Activated T-helper 17 cell treated with anti-CD3 and anti-CD28 coated beads, Interleukin-2, amount 50 U/mL, for 72 hours (primary cell): ENCODE measurements at places on chromosomes 5 and 9. TPM values are rescaled to one million over a fixed set of nuclear protein-coding genes. Genes with fewer than 3 reads are reported as not detected.
A peak's percentile ranks its signal among the peaks of the same experiment; 100 is the strongest.

GRCh38 chr5:104186100-104186499 lies 623.5 kb upstream of the NUDT12 start:
- no peak for ATAC-seq

DNA sequence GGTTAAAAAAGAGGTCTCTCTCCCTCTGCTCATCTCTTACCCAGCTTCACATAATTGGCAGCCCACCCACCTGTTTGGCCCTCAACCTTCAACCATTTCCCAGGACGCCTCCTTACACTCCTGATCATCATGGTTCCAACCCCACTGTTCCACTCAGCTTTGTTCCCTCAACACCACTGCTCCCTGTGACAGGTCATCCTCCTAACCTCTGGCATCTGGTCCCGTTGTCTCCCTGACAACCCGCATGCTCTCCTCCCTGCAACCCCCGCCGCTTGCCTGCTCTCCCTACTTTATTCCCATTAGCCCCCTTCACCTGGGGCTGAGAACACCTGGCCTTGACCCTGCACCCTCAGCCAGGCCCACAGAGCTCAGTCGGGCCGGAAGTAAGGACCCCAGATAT lies 12.9 kb downstream of the PCDHGC5 start:
- no peak for ATAC-seq

DNA sequence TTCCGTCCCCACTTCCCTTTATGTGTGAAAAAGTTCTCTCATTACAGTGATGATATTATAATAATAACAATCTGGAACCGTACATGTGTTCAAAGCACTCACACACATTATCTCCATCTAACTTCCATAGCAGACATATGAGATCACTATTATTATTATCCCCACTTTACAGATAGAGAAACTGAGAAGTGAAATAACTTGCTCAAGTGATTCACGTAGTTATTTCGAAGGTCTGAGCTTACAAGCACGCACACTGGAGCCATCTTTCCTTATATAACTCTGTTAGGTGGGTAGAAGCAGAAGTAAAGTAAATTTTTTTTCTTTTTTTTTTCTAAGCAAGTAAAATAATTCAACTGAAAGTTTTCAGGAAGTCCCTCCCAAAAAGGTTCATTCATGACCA lies 62.9 kb upstream of the PTGER4 start:
- no peak for ATAC-seq

GRCh38 chr9:108486831-108487230 lies 369.0 kb downstream of the ACTL7B start:
- no peak for ATAC-seq

DNA sequence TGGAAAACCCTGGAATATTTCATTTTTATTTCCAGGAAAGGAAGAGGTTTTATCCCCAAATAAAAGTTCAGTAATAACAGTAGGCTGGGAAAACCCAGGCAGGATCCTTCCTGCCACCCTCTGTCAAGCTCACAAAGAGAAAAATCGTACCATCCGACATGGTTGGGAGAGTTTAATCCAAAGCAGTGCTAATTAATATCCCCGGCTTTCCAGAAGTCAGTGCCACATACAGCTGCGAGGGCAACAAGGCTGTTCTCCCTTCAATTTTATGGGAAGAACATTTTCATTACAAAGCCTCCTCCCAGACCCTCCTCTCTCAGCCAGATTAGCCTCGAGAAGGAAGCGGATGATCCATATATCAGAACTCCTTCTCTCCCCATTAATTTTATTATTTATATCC lies 95.5 kb downstream of the PAX5 start:
- no peak for ATAC-seq

DNA sequence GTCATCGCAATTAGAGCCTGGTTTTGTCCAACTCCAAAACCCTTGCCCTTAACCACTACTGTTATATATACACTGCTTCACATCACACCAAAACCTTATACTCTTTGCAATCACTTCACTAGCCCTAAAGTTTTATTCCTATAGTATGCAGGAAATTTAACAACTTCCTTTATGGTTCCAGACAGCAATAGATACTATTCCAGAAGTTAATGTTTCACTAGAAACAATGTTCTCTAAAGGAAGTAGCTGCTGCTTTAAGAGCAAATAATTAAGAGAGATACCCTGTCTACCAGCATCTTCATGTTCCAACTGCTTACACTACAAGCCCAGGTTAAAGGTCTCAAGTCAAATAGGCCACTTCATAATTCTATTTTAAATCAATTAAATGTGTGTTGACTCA lies 22.0 kb downstream of the FREM1 start:
- ATAC-seq = no peak

DNA sequence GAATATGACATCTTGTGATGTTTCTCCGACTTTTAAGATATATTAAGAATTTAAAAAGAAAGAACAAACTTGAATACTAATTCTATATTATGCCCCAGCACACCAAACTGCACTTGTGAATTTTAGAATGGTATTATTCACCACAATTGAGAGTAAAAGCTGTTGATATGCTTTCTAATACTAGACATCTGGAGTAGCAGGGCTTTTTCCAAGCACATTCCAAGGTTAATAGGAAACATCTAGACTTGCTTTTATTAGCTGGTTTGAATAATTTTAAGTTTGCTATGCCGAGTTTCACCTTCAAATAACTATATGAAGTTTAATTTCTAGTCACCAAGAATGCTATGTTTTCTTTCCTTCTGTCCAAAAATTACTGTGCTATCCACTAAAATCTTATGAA lies 13.5 kb downstream of the NREP start:
- ATAC-seq = no peak

DNA sequence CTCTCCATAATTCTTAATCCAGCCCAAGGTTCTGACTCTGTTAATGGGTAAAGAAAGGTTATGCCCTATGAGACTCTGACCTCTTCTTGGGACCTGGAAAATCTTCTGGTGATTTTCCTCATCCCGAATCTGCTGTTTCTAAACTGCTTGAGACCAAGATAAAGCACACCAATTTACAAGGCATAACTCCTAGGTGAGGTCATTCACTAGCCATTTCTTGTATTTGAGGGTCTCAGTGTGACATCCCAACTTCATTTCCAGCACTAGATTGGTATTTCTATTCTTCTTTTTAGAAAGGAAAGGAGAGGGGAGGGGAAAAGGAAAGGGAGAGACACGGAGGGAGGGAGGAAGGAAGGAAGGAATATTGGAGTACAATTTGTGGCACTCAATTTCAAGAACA lies 51.6 kb downstream of the SLC1A1 start:
- no peak for ATAC-seq

DNA sequence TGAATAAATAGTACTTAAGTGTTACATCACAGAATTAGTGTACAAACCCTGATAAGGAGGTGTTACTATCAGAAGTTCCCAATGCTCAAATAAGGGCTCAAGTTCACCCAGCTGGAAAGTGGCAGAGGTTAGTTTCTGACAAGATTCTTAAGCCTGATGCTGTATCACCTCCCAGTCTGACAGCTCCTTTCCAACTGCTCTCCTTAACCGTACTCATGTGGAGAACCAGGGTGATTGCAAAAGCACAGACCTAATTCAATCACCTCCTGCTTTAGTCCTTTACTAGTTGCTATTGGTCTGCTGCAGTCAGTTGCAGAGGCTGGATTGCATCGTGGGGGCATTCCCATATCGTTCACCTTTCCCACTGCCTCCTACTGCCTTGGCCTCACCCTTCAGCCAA lies 100.4 kb upstream of the ZNF618 start:
- no peak for ATAC-seq

Gene PCDHGA12
- total RNA-seq = not detected

Gene FBP2
- total RNA-seq = not detected

Gene PLCXD3
- total RNA-seq = not detected

- no peak for ATAC-seq
These were observed 450.9 kb downstream of the CCDC171 start for GRCh38 chr9:16003785-16004184.

GRCh38 chr9:74309654-74310053 lies 187.5 kb upstream of the RORB start:
- ATAC-seq = no peak

- no peak for ATAC-seq
These were observed 91.1 kb upstream of the FBN2 start for GRCh38 chr5:128629157-128629556.

DNA sequence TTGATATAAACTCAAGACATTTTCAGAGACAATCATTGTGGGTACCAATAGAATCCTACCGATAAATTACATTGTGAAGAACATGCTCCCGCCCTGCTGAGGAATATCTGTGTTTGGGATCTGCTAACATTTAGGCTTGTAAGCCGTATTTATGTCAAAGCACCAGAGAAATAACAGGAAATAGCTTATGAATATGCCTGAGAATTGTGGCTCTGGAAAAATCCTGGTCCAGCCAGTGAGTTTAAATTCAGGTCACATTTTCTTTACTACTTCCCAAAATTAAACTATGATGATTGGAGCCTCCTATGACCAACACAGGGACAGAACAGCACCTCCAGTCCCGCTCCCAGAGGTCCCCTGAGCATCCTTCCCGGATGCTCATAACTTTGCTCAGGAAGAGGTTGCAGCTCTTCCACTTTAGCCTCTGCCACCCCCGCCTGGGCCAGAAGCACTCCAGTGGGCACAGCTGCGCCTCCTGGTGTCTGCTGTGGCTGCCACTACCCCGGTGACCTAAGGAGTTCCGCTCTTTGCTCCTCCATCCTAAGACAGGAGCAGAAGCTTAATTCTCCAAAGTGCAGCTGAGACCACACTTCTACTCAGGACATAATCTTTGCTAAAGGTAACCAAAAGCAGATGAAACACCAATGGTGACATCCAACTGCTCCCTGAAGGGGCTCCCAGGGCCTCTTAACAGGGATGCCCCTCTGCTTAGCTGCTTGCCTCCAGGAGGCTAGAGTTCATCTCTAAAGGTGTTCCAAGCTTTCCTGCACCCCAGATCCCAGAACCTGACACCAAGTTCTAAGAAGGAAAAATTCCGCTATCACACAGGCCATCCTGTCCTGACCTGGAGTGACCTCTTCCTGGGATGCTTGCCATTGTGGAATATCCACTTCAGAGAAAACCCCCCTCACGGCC lies 58.8 kb downstream of the SLC1A1 start:
- ATAC-seq = no peak

- ATAC-seq = no peak
These were observed 90.3 kb downstream of the DIRAS2 start for GRCh38 chr9:90552317-90552716.

DNA sequence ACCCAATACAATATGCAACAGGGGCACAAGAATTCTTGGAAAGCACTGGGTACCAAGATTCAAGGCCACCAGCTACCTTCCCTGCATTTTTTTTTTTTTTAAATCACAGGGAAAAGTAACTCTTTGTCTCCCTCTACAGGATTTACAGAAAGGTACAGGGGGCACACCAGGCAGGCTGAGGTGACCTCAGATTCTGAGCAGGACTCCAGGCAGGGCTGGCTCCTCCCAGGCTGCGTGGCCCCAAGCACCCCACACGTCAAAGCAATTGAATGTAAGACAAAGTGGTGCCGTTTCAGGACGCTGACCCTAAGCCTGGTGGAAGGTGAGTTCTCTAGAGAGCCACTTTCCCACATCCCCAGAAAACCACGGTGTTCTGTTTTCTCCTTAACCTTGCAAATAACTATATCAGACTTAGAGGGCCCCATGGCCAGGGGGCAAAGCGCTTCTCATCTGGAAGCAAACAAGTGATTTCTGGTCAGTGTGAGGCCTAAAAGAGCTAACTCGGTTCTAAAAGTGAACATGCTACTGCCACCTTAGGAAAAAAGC lies 222.6 kb downstream of the ROR2 start:
- peak; percentile 82 for ATAC-seq

DNA sequence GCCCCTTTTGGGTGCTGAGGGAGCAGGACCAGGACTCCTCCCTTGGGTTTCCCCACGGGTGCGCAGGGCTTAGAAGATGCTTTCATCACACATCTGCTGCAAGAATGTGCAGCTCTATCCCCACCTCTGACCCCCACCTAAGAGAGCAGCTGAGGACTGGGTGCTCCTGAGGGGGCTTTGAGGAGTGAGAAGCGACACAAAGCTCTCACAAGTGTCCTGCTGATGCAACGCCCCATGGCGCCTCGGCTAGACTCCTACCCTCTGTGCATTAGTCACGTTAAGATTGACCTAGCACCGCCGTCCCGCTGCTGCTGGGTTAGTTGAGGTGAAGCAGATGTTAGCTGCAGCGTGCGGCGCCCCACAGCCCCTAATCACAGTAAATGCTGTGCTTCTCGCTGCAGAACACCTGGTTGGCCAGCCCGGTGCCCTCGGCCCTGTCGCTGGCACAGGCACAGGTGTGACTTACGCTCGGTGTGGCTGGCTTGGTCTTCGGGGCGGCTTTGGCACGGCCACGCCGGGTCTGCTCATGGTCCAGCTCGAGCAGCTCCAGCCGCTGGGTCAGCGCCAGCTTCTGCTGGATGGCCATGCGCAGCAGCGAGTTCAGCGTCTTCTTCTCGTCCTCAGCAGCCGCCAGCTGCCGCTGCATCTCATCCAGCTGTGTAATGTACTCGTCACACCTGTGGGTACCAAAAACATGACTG lies 45.0 kb upstream of the IPPK start:
- no peak for ATAC-seq

Gene GPR150
- 0.61 TPM for total RNA-seq

GRCh38 chr5:88695232-88695631 lies 187.8 kb downstream of the MEF2C start:
- ATAC-seq = no peak

GRCh38 chr5:37308793-37309192 lies 59.6 kb upstream of the CPLANE1 start:
- no peak for ATAC-seq

- ATAC-seq = no peak
These were observed 183.1 kb downstream of the GAS1 start for GRCh38 chr9:86764221-86764624.

Gene BTNL3
- total RNA-seq = not detected

DNA sequence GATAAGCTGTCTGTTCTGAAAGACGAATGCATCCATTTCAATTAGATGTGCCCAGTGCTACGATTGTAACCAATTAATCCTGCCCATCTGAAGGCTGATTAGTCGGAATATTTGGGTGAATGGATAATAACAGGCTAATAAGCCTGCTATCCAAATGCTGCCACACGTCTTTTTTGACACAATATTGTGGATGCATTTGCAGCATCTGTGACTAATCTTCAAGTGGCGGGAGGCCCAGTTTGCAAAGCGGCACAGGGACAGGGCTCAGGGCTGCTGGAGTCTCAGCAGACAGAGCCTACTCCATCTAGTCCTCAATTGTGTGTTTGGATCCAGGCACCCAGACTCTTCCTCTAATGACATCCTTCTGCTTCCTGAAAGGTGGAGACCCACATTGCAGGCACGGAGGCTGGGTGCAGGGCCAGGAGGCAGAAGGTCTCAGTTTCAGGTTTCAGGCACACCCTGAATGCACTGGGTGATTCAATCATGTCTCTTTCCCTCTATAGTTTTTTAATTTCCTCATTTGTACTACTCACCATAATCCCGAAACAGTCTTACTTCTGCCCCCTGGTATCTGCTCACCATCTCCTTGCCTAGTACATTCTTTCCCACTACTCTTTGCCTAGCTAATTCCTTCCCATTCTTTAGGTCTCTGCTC lies 169.6 kb downstream of the ASTN2 start:
- ATAC-seq = no peak

Gene LCN1
- total RNA-seq = not detected

DNA sequence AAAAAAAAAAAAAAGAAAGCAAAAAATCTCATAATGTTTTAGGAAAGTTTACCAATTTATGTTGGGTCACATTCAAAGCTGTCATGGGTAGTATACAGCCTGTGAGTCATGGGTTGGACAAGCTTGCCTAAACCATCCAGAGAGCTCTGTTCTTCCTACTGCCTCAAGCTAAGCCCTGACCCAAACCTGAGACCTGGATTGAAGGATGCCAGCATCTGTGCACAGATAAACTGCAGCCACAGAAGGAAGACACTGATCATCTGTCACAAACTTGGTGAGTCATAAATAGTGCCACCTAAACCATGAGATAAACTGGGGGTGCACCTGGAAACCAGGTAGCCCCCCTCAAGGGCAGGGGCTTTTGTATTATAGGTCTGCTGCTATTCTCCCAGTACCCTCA lies 31.0 kb downstream of the CSF2 start:
- no peak for ATAC-seq

Gene CHSY3
- not detected for total RNA-seq
